ENCODE measurements at places on chromosomes 11 and 22.
A peak's percentile ranks its signal among the peaks of the same experiment; 100 is the strongest.

DNA sequence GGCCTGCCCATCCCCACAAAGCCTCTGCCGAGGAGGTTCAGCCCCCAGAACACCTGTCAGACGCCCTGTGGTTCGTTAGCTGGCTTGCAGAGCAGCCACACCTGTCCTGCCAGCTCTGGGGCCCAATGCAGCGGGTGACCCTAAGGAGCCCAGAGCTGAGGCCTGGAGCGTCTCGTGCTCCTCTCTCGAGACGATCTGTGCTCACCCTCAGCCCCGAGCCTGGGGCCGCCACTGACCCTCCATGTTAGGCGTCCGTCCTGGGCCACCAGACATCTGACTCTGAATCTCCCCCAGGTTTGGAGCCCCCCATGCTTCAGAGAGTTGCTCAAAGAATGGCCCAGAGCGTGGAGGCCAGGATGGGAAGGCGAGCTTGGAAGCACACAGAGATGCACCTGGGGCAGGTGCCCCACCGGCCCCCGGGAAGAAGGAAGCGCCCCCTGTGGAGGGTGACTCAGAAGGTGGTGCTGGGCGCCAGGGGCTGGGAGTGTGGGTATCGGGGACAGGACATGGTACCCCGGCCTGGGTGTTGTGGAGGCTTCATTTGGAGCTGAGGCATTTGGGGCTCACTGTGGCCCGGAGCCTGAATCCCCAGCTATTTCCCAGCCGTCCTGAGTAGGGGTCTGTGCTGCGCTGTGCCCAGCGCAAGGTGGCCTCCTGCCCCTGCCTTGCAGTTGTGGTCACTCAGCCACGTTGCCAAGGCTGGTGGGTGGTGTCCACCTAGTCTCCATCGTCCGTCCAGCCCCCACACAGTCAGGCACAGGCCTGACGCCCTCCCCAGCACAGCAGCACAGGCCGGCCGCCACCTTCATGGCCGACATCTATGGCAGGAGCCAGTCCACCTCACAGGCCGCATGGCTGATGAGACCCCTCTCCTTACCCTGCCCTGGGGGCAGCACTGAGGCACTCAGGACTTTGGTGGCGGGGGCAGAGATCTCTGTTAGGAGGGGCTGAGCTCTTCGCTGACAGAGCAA is 36.2 kb downstream of the SBF1 start:
- no peaks in the 10 kb centered on the region for H3K27me3 ChIP-seq
- DNase-seq: no peak
- no peaks in the 10 kb centered on the region for H3K4me1 ChIP-seq
- H3K4me3 ChIP-seq: no peak overlapping the region
- no peaks in the 10 kb centered on the region for H3K36me3 ChIP-seq

GRCh38 chr11:128152796-128153696 is 434.3 kb downstream of the ETS1 start:
- H3K27ac ChIP-seq: no peak overlapping the region
- peaks cover 49% of the 10 kb centered on the region for H3K4me1 ChIP-seq
- H3K27me3 ChIP-seq: no peaks in the 10 kb centered on the region
- no peak overlapping the region for H3K4me3 ChIP-seq

- H3K36me3 ChIP-seq: no peaks in the 10 kb centered on the region
- DNase-seq: no peak
These were observed 266.9 kb downstream of the KIRREL3 start for GRCh38 chr11:126733685-126734084.

DNA sequence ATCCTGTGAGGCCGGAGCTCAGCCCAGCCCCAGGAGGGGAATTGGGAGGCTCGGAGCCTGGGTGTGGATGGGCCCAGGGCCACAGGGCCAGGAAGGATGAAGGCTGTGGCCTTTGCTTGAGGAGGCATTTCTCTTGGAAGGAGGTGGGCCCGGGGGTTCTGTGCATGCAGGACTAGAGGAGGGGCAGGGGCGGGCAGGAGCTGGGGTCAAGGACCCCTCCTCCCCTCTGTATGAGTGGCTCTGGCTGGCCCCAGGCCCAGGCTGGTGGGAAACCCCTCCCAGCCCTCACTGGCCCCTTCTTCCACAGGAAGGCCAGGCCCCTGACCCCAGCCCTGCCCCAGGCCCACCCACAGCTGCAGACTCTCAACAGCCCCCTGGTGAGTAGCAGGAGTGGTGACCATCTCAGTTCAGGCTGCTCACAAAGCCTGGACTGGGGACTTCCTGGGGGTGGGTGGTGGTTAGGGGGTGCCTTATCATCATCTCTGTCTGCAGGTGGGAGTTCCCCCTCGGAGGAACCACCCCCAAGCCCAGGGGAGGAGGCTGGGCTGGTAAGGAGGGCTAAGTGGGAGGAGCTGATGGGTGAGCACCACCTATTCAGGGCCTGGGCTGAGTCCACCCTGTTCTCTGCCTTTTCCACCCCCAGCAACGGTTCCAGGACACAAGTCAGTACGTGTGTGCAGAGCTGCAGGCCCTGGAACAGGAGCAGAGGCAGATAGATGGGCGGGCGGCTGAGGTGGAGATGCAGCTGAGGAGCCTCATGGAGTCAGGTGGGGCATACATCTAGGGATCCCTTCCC is 6.0 kb downstream of the KCNK7 start:
- H3K36me3 ChIP-seq: no peaks in the 10 kb centered on the region
- peaks cover 20% of the 10 kb centered on the region for H3K27me3 ChIP-seq
- peaks cover 17% of the 10 kb centered on the region for H3K4me1 ChIP-seq
- no peak overlapping the region for H3K4me3 ChIP-seq
- no peak for DNase-seq

GRCh38 chr11:65212226-65212801 is 30.6 kb downstream of the CAPN1 start:
- no peak overlapping the region for H3K27ac ChIP-seq
- H3K27me3 ChIP-seq: no peaks in the 10 kb centered on the region
- H3K36me3 ChIP-seq: peaks cover 10% of the 10 kb centered on the region
- no peak overlapping the region for H3K4me3 ChIP-seq
- peaks cover 8% of the 10 kb centered on the region for H3K4me1 ChIP-seq

DNA sequence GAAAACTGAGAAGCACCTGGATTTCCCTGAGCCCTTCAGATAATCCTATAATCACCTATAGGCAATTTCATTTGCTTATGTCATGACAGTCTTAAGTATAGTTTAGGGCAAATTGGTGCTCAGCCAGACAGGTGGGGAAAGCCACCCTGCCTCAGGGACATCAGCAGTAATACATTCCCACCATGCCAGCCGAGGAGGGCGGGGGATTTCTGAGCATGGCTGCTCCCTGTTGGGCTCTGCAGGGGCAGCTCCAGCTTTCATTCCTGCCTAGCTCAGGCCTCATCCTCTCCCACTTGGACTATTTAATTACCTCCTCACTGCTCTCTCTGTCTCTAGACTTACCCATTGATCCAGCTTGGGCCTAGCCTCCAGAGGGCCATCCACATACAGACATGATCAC is 9.0 kb upstream of the DRD2 start:
- no peaks in the 10 kb centered on the region for H3K36me3 ChIP-seq
- no peak for DNase-seq
- H3K27me3 ChIP-seq: peaks cover 49% of the 10 kb centered on the region

- peaks cover 26% of the 10 kb centered on the region for H3K4me1 ChIP-seq
- no peak for DNase-seq
- H3K36me3 ChIP-seq: peaks cover 4% of the 10 kb centered on the region
- H3K27ac ChIP-seq: peak overlapping the region; percentile 3
These were observed 7.0 kb upstream of the GAB2 start for GRCh38 chr11:78424334-78425270.

GRCh38 chr22:46557736-46558480 is 20.5 kb upstream of the CELSR1 start:
- DNase-seq: no peak
- no peaks in the 10 kb centered on the region for H3K36me3 ChIP-seq
- no peaks in the 10 kb centered on the region for H3K27me3 ChIP-seq
- H3K27ac ChIP-seq: no peak overlapping the region

- no peak overlapping the region for H3K4me3 ChIP-seq
- no peaks in the 10 kb centered on the region for H3K36me3 ChIP-seq
- peaks cover 21% of the 10 kb centered on the region for H3K4me1 ChIP-seq
These were observed 120.8 kb downstream of the NAT10 start for GRCh38 chr11:34226210-34226609.

DNA sequence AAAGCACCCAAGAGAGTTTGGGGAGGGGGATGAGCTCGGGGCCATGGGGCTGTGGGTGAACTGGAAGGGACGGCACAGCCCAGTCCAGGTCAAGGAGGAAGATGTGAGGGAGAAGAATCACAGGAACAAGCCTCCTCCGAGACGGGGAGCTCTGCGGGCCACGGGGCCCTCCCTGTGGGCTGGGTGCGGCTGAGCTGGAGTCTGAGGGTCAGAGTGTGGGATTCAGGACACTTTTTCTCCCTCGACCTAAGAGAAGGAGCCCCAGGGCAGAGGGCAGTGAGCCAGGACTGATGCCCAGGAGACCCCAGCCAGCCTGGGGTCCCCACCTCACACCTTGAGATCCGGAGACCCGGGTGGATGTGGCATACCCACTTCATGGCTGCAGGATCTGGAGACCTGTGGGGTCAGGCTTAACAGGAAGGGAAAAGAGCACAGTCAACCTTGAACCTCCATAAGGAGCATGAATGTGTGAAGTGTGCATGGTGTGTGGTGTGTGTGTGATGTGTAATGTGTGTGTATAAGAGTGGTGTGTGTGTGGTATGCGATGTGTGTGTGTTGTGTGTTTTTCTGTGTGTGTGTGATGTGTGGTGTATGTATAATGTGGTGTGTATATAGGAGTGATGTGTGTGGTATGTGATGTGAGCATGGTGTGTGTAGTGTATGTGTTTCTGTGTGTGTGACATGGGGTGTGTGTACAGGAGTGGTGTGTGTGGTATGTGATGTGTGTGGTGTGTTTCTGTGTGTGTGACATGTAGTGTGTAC is 504.6 kb downstream of the BRD1 start:
- no peaks in the 10 kb centered on the region for H3K36me3 ChIP-seq
- no peak overlapping the region for H3K27ac ChIP-seq
- no peak overlapping the region for H3K4me3 ChIP-seq
- DNase-seq: peak; percentile 48
- no peaks in the 10 kb centered on the region for H3K4me1 ChIP-seq

Data from type B pancreatic cell (in vitro differentiated cells).